Caki2 (cell line): ENCODE measurements at places on chromosomes 11 and 22.

GRCh38 chr11:114738954-114739353 lies 60.6 kb downstream of the NXPE2 start:
- no peak for DNase-seq

DNA sequence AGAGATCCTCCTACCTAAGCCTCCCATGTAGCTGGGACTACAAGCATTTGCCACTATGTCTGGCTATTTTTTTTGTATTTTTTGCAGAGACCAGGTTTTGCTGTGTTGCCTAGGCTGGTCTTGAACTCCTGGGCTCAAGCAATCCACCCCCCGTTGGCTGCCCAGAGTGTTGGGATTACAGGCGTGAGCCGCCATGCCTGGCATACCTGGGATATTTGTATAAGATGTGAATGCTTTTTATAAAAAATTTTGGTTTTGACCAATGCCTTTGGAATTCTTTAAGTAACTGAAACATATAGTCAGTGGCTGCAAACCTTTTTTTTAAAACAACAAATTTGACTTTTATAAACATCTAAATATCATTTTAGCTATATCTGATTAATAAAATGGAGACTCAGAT lies 42.4 kb downstream of the ADAMTS8 start:
- no peak for DNase-seq

- no peak for DNase-seq
Observed at GRCh38 chr11:68370211-68371111, 58.1 kb downstream of the LRP5 start.

GRCh38 chr22:45891471-45891995 lies 85.4 kb downstream of the WNT7B start:
- no peak for DNase-seq

DNA sequence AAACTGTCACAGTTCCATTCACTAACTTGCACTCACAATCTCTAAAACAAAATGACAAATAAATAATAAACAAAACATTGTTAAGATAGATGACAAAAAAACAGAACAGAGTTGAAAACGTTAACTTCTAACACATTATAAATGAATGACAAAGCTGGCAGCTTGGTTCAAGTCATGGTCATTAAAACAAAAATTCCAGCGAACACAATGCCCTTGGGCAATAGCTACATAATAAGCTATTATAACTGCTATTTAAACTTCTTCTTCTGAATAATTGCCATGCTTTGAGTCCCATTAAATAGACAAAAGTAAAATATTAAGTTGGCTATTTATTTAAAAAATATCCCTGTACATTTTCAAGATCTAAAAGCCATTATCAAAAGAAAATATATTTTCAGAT lies 54.7 kb downstream of the PICALM start:
- DNase-seq: no peak

DNA sequence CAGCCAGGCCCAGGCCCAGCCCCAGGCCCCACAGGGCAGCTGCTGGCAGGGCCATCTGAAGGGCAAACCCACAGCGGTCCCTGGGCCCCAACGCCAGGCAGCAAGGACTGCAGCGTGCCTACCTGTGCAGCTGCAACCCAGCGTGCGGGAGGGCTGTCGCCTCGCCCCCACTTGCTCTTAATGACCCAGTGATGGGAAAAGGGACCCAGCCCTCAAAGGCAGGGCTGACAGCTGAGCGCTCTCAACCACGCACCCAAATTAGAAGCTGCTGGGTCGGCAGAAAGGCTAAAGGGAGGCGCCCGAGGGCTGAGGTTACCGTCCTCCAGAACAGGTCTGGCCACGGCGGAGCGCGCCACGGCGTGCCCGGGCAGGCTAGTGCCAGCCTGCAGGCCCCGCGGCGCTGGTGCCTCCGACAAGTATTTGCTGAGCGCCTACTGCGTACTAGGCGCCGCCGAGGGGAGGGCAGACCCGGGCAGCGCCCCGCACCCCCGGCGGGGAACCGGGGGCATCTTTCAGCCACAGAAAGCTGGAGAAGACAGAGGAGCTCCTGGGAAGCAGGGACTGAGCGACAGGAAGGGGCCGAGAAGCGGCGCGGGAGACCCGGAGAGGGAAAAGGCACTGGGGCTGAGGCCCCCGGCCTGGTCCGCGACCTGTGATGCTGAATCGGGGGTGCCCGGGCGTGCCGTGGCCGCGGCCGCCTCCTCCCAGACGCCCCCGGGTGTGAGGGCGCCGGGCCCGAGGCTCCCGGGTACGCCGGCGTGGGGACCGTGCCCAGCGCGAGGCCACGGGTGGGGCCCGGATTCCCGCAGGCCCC lies 773 bp downstream of the HRAS start:
- no peak for DNase-seq

DNA sequence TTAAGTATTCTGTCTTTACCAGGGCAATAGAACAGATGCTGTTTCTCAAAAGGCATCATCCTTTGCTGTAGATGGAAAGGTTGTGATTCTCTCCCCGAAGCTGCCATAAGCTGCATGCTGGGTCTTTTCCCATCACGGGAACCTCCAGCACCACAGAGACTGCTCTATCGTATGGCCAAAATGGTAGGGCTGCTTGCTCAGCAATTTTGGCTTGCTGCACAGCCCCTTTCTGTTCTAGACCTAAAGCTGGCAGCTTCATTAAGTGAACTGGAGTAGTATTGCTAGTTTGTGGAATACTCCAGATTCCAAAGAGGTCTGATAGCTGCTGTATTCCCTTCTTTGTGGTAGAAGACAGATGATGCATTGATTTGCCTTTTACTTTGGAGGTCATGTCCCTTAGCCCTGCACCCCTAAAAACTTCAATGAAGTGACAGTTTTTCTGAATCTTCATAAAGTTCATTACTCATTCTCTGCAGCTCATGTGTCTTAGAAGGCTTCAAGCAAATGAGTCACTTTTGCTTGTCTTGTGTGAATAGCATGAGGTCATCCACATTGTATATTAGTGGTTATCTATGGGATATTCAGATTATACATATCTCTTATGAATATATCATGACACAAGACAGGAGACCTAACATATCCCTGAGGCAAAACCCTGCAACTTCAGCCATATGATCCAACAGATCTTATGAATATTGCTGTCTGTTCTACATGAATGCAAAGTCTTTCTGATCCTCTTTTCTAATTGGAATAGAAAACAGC lies 245.3 kb downstream of the FAM76B start:
- no peak for DNase-seq

DNA sequence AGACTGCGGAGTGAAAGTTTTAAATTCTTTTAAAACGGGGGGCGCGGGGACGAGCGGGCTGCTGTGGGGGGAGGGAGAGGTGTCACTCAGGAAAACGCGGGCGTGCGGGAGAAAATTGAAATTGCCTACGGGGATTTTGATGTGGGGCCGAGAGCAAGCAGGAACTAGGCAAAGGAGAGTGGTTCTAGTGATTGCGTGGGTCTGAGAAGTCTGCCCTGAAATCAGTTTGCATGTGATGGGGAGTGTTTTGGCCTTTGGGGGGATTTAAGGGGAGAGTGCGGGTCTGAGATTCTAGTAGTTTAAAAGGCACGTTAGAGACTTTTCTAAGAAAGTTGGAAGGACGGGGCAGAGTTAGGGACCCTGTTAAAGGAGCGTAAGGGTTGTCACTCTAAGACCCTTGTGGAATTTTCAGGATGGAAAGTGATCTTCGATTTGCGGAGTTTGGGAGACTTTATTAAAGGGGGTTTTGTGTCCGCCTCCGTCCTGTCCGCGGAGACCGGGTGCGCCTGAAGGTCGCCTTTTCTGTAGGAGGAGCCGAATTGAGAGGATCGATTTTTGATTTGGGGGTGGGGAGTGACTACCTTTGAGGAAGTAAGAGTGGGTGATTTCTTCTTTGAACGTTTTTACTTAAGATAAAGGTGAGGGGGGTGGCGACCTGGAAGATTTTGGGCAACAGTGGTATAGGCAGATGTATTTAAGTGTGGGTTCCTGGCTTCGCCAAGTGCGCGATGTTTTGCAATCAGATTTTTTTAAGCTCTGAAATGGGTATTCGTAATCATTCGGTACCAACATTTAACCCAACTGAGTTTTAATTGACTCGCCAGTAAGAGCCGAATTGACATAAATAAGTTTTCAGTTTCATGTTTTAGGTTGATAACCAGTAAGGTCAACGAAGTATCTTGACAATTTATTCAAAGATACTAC lies 1.1 kb downstream of the EED start:
- DNase-seq: no peak

GRCh38 chr11:12276356-12276755 lies 101.0 kb upstream of the PARVA start:
- no peak for DNase-seq

DNA sequence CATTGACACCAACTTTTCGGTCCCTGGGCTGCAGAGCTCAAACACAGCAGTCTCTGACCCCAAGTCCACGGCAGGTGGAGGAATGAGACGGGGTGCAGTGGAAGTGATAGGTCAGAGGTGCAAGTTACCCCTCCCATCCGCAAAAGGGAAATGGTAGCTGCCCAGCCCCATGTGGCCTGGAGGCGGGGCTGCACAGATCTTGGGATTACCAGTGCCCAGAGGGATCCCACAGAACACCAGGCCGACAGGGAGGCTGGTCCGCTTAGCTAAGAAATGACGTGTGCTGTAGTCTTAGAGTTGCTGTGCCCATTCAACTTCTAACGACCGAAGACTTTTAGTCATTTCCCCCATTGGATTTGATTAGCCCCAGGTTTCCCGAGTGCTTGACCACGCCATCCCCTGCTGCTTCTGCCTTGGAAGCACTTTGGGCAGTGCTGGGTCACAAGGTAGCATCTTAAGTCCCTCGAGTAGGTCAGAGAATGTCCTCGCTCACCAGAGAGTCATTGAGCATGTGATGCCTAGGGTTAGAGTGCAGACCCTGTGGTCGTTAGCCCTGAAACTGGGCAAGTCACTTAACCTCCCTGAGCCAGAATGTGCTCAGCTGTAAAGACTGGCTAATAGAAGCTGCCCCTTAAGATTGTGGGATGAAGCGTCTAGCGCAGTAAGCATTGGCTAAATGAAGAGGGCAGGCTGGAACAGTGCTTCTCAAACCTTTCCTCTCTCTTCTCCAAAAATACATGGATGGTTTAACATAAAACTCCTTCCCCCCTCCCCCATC lies 4.2 kb downstream of the PTGDR2 start:
- DNase-seq: no peak

DNA sequence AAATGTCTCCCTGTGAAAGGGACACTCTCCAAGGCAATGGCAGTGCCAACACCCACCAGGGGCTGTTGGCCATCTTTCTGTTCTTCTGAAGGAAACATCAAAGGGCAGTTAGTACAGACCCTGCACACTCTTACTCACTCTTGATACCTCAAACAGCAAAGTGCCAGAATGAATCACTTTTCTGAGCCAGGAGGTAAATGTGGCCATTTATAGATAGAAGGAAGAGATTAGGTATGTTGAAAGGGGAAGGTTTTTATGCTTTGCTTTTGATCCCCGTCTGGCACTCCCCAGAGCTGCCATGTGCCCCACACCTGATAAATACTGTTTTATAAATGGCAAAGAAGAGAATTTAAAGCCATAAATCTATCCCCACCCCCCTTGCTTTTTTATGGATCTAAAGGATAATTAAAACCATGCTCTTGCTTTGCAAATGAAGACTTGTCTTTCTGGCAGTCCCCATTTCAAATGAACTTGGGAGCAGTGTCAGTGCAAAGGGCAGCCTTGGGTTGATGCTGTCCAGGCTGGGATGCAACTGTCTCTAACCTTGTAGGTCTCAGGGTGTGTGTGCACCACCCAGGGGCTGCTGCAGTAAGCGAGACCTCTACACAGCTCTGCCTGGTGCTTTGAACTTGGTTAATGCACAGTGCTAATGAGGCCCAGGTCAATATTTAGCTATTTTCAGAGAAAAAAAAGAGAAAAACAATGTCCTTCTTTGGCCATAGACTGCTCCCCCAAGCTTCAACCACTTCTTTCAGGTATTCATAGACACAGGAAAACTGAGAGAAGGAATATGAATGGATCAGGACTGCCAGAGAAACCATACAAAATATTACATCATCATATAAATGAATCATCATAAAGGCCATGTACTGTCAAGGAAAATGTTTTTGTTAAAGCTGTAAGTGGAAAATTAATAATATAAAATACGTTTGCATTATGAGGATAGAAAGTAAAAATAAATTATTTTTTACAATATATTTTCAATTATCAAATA lies 207.5 kb downstream of the ETS1 start:
- DNase-seq: no peak

DNA sequence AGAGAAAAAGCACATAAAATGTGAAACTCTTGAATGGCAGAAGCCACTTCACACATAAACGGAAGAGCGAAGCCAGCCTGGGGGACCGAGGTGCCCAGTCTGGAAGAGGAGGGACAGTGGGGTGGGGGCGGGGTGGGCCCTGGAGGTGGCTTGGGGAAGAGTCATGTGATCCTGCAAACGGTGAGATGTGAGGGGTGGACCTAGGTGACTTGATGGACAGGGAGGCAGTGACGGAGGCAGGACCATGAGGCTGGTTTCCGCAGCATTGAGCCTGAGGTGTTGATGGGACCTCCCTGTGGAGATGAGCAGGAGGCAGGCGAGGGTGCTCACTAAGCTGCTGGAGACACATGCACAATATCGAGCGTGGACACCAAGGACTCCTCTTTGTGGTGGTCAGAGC lies 16.8 kb downstream of the ZDHHC24 start:
- no peak for DNase-seq

DNA sequence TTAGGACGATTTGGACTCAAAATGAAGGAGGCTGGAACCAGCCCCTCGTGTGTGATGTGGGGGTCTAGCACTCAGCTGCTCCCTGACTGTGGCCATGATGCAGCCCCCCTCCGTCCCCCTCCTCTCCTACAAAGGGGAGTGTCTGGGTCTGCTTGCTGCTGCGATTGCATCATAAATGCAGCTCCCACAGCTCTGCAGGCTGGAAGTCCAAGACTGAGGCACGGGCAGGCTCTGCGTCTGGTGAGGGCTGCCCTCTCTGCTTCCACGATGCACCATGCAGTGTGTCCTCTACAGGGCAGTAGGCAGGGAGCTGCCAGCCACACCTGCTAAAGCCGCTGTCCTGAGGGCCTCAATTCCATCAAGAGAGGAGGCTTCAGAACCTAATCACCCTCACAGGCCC lies 432.1 kb downstream of the BRD1 start:
- no peak for DNase-seq

- no peak for DNase-seq
Observed at GRCh38 chr11:9651481-9651880, 12.4 kb upstream of the SWAP70 start.

- DNase-seq: no peak
Observed at GRCh38 chr11:112811783-112812182, 149.4 kb upstream of the NCAM1 start.
